Stimulated activated CD4-positive, alpha-beta T cell treated with anti-CD3 and anti-CD28 coated beads, Interleukin-1b, Interleukin-23, amount 100 ng/mL, for 48 hours (primary cell): ENCODE measurements at places on chromosomes 3 and 15.
A peak's percentile ranks its signal among the peaks of the same experiment; 100 is the strongest.

- DNase-seq = no peak
These were observed 29.7 kb downstream of the ATP6V1A start for GRCh38 chr3:113776564-113776963.

GRCh38 chr3:126424039-126424717 is 29.5 kb downstream of the CFAP100 start:
- DNase-seq = no peak

- no peak for DNase-seq
These were observed 532.8 kb downstream of the PLOD2 start for GRCh38 chr3:145628211-145628610.

GRCh38 chr3:56825567-56826438 is 24.1 kb upstream of the ARHGEF3 start:
- DNase-seq = no peak

DNA sequence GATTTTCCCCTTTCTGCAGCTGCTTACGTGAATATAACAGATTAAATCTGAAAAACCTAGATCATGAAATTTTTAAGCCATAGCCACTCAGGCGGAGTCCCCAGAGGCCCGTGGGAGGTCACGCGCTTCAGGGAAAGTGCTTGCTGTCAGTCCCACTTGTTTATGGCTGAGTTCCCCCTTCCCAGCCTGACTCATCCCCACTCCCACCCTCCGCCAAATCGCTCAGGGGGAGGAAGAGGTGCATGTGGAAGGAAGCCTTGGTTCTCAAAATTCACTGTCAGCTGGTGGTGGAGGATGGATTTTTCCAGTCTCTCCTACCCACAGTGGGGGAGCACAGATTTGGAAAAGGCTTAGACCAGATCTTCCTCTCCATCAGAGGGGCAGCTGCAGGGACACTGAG is 67.4 kb downstream of the CORO2B start:
- no peak for DNase-seq

DNA sequence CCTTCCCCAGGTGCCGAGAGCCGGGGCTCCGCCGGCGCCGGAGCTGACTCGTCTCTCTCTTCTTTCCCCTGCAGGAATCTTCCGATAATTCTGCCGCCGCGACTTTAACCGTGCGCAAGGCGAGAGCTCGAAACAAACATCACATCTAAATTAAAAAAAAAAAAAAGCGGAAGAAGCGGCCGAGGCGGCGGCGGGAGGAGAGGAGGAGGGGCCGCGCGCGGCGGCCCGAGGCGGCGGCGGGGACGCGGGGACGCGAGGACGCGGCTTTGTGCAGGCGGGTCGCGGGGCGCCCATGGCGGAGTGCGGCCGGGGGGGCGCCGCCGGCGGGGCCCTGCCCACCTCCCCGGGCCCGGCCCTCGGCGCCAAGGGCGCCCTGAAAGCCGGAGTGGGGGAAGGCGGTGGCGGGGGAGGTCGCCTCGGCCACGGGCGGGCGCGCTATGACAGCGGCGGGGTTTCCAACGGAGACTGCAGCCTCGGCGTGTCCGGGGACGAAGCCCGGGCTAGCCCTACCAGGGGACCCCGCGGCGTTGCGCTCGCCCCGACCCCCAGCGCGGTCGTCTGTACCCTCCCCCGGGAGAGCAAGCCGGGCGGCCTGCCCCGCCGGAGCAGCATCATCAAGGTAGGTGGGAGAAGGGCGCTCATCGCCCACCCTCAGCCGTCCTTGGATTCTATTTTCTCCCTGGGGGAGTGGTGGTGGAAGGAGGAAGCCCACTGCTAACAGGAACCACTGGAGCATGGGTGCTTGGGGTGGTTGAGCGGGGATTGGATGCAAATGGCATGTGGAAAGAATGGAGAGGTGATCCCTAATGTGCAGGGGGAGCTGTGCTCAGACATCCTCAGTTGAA is at the start of gene PLCL2:
Gene PLCL2 (plus strand): TSS at position 208 of the 845 bp plus-strand sequence. CDS start 85 bp downstream, at position 293.
- DNase-seq = peak; percentile 64

DNA sequence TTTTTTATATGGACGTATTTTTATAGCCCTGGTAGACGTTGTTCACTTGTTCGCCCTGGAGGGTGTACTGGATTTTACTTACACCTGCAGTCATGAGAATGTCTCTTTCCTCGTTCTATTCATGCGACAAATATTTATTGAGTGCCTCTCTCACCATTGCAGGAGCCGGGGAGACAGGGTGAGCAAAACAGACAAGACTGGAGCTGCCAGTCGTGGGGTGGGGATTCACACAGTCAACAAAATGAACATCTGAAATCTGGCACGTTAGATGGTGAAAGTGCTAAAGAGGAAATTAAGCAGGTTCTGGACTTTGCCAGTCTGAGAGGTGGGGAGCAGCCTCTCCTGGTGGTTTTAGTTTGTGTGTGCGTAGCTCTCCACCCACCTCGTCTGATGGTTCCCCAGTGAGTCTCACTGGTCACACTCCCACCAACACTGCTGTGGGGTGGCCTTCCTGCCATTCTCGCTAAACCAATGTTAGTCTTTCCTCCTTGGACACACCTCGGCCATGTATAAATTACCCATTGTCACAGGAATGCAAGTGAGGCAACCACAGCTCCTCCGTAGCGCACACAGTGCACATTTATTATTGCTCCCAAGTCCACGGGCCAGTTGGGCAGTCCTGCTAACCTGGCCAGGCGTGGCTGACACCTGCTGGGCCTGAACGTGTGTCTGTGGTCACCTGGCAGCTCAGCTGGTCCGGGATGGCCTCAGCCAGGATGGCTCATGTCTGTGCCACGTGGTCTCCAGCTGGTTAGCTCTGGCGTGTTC is 31.5 kb downstream of the FBLN2 start:
- no peak for DNase-seq

DNA sequence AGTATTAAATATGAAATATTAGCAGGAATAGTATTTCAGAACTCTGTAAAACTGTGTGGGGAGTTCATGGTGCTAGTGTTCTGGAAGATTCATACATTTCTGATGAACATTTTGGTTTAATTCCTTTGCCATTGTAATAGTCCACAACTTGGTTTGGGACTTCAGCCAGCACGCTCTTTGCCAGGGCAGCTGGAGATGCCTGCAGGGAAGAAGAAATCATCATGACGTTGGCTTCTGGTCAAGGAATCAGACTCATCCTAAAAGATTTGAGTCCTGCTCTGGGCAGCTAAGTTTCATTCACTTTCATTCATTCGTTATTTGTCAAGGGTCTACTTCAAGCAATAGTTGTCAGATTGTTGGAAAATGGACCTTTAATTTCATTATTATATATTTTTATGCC is 32.4 kb upstream of the MRPL3 start:
- DNase-seq = no peak

DNA sequence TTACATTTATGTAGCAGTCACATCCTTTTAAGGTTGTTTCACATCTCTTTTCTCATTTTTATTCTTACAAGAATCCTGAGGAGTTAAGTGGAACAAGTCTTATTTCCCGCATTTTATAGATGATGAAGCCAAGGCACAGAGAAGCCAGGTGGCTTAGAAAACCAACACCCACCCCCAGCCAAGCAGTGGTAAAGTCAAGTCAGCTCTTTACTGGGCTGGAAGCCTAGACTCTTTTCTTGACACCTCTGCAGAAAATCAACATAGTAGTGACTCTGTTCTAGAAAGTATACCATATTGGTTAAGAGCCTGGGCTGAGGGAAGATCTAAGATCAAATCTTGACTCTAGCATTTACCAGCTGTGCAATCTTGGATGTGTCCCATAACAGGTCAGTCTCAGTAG is 195.7 kb downstream of the KCNAB1 start:
- no peak for DNase-seq

DNA sequence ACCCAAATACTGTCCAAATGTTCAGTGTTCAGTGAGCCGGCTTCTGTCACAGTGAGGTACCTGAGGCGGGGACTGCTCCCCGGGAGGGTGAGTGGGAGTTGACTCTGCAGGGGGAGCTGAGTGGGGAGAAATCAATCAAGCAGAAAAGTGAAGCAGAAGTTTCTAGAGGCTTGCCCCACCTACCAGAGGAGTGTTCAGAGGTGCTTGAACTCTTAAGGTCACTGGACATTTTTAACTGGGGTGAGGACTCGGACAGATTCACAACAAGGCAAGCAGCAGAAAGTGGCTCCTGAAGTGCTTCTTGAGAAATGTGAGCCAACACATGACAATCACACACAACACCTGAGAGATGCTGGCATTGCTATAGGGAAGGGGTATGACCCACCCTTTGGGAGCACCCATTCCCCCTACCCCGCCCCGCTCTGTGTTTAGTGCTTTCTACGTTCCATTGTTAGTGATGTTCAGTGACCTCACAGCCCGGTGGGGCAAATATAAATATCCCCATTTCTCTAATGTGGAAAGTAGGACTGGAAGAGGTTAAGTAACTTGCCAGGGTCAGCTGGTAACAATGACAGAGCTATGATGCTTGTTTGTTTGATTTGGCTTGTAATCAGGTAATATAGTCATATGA is 48.6 kb upstream of the AKAP13 start:
- DNase-seq = no peak

DNA sequence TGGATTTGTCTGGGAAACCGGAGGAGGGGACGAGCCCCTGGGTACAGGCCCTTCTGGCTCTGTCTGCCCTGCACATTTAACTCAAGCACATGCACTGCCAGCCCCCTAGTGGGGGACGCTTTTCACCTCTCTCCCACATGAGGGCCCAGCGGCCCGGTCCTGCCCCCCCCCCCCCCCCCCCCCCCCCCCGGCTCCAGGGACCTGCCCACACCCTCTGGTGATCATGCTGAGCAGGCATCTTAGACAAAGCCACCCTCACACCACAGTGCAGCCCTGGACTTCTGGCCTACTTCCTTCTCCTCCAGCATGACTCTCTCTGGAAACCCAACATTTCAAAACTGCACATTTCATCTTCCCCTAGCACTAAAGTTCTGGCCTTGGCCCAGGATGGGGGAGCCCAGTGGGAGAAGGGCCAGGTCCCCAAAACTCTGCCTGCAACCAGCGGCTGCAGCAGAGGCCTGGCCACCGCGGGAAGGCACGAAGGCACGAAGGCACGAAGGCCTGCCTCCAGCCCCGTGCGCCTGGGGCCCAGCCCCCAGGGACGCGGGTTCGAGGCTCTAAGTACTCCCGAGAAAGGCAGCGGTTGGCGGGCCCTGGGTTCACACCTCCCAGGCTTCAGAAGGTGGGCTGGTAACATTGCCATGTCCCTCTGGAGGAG is 14.1 kb downstream of the KLF15 start:
- no peak for DNase-seq

GRCh38 chr15:88512078-88512477 is 34.4 kb downstream of the DET1 start:
- no peak for DNase-seq

DNA sequence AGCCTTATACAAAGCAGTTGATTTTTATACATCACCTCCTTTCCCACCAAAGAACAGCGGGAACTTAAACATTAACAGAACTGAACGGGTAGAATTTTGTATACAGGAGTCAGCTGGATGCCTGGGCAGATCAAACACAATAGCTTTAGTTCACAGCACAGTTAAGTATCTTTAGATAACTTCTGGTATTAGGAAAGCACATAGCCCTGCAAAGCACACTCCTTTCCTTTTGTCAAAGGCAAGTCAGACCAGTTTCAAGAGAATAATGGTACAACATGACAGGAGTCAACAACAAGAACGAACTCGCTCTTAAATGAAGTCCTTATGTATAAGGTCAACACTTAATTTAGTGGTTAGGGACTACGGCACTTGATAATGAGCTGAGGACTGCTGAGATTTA is 26.3 kb downstream of the ABCC5 start:
- no peak for DNase-seq

- DNase-seq = no peak
These were observed 461.9 kb upstream of the ONECUT1 start for GRCh38 chr15:53251996-53252395.

GRCh38 chr3:197372047-197372661 is 73.7 kb upstream of the DLG1 start:
- no peak for DNase-seq

- no peak for DNase-seq
These were observed 184.6 kb upstream of the AGTR1 start for GRCh38 chr3:148513096-148513543.

GRCh38 chr3:184874709-184875644 is 63.0 kb downstream of the VPS8 start:
- DNase-seq = peak; percentile 3

- no peak for DNase-seq
These were observed 192.3 kb downstream of the STAG1 start for GRCh38 chr3:136559896-136560295.

DNA sequence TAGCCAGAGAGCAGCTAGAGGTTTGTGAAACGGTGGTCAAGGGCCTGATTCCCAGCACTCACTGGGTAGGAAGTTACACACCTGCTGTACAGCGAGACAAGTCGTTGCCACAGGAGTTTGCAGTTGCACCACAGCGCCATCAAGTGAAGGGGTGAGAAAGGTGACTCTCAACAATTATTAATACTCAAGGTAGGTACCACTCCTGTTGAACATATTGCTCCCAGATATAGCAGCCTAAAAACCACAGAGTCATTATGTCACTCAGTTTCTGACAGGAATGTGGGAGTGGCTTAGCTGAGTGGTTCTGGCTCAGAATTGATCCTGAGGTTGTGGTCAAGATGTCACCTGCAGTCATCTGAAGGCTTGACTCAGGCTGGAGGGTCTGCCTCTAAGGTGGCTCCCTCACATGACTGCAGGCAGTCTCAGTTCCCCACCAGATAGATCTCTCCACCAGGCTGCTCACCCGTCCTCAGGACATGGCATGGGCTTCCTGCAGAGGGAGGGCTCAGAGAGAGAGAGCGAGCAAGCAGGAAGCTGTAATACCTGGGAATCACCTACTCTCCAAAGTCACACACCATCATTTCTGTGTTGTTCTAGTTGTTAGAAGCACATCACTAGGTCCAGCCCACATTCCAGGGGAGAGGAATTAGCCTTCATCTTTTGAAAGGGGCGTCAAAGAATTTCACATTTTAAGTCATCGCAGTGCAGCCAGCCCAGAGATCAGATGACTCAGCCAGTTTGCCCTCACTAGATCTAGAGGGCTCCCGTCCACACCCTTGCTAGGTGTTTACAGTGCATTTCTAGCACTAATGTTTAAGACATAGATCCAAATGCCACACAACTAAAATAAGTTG is 17.0 kb upstream of the ANO10 start:
- DNase-seq = peak; percentile 41

GRCh38 chr3:178907081-178907480 is 164.5 kb downstream of the ZMAT3 start:
- no peak for DNase-seq

DNA sequence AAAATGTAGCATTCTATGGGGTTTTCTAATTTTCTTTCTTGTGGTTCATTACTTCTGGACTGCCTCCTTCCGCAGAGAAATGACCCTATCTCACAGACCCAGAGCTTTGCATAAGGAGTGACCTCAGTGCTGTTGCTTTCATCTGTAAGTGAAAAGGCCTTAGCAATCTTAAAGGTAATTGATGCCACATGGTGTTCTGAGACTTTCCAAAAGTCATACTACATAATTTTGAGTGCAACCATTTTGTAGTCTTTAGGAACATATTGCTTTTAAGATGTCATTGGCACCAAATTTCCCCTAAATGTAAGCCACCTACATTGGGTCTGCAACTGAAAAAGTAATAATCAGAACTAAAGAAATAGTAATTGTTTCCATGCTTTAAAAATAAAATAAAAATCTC is 9.2 kb upstream of the HHLA2 start:
- no peak for DNase-seq

- DNase-seq = peak; percentile 35
These were observed 90.2 kb downstream of the CERS3 start for GRCh38 chr15:100438570-100438969.

GRCh38 chr3:194282436-194283122 is 68.5 kb downstream of the CPN2 start:
- DNase-seq = no peak
